ENCODE measurements at places on chromosomes 1 and 21.

GRCh38 chr1:245205864-245206263 lies 51.1 kb downstream of the KIF26B start:
- no peaks in the 10 kb centered on the region for H3K27me3 ChIP-seq
- H3K36me3 ChIP-seq, result no peaks in the 10 kb centered on the region
- H3K4me1 ChIP-seq, result no peaks in the 10 kb centered on the region
- H3K4me3 ChIP-seq, result no peak overlapping the region
- no peak overlapping the region for H3K27ac ChIP-seq
- no peak for DNase-seq

DNA sequence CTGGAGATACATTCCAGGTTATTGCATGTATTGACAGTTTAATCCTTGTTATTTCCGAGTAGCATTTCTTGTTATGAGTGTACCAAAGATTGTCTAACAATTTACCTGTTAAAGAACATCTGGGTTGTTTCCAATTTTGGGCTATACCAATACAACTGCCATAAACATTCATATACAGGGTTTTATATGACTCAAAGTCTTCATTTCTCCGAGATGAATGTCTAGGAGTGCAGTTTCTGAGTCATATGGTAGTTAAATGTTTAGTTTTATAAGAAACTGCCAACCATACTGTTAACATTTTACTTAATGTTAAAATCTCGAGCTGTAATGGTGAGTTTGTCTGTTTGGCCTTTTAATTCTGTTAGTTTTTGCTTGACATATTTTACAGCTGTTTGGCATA lies 10.0 kb downstream of the RAB4A start:
- no peak for DNase-seq
- peaks cover 12% of the 10 kb centered on the region for H3K4me1 ChIP-seq
- H3K27ac ChIP-seq, result peak overlapping the region; percentile 36

DNA sequence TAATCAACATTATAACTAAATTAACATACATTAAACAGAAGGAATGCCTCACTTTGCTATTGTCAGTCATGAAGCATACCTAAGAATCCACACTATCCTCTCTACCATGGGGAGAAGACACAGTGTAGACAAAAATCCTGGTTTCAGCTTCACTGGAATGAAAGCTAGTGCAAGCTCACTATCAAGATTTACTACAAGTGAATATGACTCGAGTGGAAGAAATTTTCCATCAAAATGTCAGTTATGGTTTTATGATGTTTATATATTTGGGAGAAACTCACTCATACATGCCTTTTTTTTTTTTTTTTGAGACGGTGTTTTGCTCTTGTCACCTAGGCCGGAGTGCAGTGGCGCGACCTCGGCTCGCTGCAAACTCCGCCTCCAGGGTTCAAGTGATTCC lies 424.3 kb downstream of the KCNT2 start:
- H3K4me3 ChIP-seq, result no peak overlapping the region
- H3K4me1 ChIP-seq, result no peaks in the 10 kb centered on the region
- H3K36me3 ChIP-seq, result no peaks in the 10 kb centered on the region
- H3K27me3 ChIP-seq, result no peaks in the 10 kb centered on the region
- H3K27ac ChIP-seq, result no peak overlapping the region

- no peak overlapping the region for H3K4me3 ChIP-seq
- DNase-seq, result no peak
- peaks cover 9% of the 10 kb centered on the region for H3K4me1 ChIP-seq
Measured at GRCh38 chr1:228691211-228691610, 44.1 kb upstream of the RHOU start.

DNA sequence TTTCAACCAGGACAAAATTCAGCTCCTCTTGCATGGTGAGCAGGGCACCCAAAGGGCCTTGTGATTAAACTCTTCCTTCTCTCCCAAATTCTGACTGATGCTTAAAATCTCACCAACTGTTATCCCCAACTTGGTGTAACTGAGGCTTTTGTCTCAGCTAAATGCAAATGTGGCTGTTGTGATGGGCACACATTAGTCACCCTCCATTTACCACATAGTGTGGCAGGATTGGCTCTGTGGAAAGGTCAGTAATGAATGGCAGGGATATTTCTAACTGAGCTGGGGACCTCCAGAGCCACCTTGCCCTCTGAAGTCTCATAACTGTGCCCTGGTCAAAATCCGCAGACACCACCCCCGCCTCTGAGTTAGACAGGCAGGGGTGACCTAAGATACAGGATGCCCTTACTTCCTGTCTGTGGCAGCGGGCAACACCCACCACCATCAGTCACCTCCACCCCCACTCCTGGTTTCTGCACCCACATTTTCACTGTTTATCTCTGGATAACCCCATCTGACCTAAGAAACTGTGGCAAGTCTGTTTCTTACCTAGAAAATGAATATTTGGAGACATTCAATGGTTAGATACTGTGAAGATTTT lies 25.4 kb upstream of the RGS16 start:
- H3K4me1 ChIP-seq, result peaks cover 18% of the 10 kb centered on the region
- no peak overlapping the region for H3K27ac ChIP-seq
- peak; percentile 39 for DNase-seq
